ENCODE measurements at places on chromosomes 13 and 19. TPM values are rescaled to one million over a fixed set of nuclear protein-coding genes. Genes with fewer than 3 reads are reported as not detected.

The CD37 gene
- 2.1 TPM for total RNA-seq

The CAPS gene
- 35.8 TPM for total RNA-seq

The DPRX gene
- not detected for total RNA-seq

The FAM98C gene
- 19.1 TPM for total RNA-seq

The NOP53 gene
- total RNA-seq = 53.1 TPM

The MTMR6 gene
- total RNA-seq = 38.1 TPM

The ARHGAP45 gene
- total RNA-seq = 2.5 TPM

The FBXO17 gene
- 4.6 TPM for total RNA-seq
